ENCODE measurements at places on chromosomes 5 and 9. TPM values are rescaled to one million over a fixed set of nuclear protein-coding genes. Genes with fewer than 3 reads are reported as not detected.

DNA sequence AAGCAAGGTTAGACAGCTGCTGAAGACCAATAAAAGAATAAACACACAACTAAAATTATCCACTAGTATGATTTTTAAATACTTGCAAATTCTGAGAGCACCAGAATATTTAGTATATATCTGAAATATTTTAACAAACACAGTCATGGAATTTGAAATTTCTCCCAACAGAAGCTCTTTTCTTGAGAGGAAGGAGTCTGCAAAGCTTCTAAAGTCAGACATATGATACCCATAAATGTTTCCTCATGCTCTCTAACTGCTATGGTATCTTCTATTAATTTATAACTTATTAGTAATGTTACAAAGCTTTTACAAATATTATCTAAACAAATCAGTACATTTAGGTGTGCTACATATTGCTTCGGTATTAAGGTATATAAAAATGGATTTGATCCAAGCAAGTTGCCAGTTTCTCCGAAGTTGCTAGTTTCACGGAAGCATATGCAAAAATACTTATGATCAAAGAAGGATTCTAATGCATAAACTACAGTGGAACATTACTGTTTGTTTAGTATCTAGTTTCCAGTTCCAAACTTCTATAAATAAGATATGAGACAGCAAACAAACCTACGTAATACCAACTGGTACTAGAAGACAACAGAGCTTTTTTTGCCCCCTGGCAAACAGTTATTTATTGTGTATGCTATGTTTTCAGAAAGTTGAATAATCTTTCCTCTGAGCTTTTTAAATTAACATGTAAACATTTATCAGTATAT is 22.0 kb downstream of the FNIP1 start:
- DNase-seq = no peak

GRCh38 chr5:115758356-115758755 is 58.1 kb downstream of the CDO1 start:
- no peak for DNase-seq

DNA sequence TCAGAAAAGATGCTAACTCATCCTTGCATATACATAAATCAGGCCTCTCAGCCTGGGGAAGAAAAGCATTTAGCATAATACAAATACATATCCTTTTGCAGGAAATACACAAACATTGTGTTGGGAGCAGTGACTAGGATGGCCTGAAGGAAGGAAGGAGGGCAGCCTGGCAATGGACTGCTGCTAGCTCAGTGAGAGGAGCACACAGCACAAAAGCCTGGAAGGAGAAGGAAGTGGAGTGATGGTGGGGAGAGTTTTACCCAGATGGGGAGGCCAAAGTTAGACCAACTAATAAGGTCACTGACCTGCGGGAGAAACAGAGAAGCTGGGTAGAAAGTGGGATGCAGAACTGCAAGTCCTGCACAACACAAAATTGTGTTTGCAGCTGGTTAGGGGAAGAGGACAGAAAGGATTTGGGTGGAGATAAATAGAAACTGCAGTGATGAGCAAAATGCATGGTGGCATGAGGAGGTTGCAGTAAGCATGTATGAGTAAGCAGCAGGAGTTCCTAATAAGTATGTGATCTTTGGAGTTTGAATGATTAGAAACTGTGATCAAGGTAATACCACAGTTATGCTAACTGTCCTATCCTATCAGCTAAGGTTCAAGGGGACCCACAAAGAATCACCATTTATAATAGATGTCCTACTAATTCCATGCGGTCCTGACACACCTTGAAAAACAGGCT is 39.5 kb downstream of the SEMA6A start:
- no peak for DNase-seq

DNA sequence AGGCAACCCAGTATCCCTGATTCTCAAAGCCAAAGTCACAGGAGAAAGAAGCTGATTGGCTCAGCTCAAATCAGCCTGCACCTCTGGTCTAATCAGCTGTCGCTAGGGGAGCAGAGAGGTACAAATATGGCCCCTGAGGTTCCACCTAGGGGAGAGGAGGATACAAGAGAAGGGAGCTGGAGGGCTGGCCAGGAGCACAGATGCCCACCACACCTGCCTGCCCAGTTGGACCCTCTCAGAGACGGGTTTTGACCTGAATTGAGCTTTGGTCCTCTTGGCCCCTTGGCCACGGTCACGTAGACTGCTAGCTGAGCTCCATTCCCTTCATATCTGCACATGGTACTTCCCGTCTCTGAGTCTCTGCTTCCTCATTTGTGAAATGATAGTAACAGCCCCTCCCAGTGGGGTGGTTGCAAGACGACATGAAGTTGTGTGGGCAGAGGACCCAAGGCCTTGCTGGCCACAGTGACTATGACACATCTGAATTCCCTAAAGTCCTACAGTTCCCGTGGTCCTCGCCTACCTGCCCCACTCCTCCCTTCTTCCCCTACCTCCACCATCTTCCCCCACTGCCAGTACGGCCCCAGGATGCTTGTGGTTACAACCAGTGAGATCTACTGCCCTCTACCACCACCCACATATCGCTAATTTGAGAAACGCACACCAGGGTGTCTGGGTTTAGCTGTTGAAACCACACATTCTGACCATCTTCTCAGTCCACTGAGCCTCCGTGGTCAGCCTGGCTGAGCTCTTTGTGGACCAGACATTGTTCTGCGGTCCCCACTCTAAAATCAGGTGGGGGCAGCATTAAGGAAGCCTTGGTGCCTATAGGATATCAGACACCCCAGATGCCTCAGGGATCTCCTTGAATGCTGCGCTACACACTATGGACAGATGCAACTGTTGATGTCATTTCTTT is 60.3 kb upstream of the NEK6 start:
- no peak for DNase-seq

DNA sequence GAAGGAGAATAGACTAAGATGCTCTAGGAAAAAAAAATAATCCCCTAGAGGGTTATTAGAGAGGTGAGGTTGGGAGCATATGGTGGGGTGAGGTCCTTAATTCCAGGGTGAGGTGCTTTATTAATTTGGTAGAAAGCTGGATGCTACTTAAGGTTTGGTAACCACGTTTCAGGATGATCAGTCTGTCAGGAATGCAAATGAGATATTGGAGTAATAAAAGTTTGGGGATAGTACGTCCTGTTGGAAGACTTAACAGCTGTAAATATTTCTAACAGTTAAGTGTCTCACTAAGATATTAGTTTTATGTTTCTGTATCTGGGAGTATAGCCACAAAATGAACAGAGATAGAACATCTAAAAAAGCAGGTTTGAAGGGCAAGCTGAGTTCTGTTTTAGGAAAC is 578.9 kb downstream of the CETN3 start:
- DNase-seq = no peak

DNA sequence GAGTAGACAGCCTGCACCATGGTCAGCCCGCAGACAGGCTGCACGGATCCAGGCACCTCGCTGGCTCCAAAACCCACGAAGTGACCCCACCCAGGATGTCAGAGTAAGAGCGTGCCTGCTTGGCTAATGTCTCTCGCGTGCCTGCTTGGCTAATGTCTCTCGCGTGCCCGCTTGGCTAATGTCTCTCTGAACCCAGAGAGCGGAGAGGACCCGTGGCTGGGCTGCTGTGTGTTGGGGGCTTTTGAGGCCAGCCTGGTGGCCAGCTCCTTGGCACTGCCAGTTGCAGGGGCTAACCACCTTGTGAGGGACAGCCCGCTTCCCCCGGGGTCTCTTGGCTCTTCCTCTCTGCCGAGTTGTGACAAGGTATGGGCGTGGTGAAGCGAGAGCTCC is 8.9 kb upstream of the RXRA start:
- no peak for DNase-seq

DNA sequence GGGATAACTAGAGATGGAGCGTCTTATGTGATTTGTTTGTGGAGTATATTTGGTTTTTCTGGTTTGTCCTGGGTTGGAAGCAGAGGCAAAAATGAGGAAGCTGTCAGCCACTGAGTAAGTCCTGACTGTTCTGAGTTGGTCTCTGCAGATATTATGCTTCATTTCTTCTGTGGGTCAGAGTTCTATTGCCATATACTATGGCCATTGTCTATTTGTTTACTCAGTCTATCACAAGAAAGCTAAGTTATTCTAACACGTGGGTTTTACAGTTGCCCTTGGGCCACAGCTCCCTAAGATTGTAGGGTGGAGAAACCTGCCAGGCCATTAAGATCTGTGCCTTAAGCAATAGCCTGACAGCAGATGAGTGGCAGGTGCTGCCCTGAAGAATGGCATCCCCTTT is 3.0 kb upstream of the CTSV start:
- DNase-seq = no peak

GRCh38 chr5:31479706-31480105 is 52.2 kb downstream of the DROSHA start:
- DNase-seq = no peak

- DNase-seq = peak; percentile 3
Measured at GRCh38 chr5:92518318-92518904, 1062.6 kb downstream of the NR2F1-AS1 start.

DNA sequence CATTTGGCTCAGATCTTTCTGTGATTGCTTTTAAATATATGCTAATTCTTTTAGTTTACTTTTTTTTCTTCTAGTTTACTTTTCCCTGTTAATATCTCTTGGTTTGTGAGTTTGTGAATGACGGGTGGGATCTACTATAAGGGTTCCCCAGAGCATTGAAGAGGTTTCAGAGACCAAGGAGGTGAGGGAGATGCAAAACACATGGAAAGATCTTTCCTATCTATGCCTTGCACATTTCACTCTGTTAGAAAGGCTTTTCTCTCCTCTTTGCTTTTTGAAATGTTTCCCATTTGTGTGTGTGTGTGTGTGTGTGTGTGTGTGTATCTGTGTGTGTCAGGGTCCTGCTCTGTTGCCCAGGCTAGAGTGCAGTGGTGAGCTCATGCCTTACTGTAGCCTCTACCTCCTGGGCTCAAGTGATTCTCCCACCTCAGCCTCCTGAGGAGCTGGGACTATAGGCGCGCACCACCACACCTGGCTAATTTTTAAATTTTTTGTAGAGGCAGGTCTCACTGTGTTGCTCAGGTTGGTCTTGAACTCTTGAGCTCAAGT is 50.7 kb downstream of the CNTLN start:
- no peak for DNase-seq

DNA sequence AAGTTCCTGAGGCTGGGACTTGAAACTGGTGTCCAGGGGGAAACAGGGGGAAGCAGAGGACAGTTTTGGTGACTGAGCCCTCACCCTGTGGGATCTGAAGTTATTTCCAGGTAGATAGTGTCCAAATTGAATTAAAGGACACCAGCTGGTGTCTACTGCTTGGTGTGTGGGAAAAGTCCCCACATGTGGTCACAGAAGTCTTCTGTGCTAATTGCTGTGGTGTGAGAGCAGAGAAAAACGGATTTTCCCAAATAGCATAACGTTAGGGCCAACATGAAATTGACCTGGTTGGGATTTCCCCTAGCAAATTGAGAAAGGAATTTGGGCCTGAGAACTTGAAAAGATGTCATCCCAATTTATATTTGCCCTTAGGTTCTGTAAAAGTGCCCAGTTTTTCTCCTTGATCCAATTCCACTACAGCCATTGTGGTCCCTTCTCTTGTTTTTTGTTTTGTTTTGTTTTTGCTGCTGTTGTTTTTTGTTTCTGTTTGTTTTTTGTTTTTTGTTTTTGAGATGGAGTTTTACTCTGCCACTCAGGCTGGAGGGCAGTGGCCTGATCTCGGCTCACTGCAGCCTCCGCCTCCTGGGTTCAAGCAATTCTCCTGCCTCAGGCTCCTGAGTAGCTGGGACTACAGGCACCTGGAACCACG is 5.6 kb upstream of the STARD4 start:
- no peak for DNase-seq

DNA sequence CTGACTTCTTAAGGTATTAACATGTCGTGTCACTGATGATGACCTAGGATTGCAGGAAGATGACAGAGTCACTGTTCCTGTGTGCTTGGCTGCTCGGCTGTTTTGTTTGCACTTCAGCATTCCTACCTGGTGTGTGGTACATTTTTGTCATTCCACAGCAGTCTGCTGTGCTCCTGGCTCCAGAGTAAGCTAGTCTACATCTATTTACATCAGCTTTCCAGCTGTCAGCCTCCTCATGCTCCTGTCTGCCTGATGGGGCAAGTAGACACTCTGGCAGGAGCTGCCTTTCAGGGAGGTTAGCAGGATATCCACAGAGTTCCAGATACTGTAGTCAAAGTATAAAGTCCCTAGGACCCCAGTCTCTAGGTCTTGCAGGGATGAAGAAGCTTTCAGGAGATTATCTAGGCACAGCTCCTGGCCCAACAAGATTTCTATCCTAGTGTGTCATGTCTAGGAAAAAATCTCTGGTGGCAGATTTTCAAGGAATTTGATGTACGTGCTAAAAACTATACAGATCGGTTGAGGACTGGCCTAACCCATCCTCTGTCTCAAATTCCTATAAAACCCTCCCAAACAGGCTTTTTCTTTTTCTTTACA is 28.4 kb downstream of the RUSC2 start:
- DNase-seq = peak; percentile 63

DNA sequence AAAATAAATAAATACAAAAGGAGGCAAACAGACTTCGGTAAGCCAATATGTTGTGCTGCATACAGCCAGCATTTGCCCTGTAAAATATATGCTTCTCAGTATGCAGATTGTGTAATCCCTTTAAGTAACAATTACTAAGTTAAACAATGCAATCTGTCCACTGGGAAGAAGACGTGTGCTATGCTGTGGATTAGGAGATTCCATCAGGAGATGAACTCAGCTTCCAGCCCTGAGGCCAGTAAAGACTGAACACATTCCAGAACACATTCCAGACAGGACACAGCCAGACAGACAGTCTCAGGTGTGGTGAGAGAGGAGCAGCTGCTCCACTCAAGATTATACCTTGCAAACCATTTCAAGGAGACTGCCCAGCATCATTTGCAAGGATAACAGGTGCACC is 97.8 kb downstream of the MPDZ start:
- no peak for DNase-seq

The STKLD1 gene
- polyA plus RNA-seq = 4.3 TPM

The C1QTNF3 gene
- polyA plus RNA-seq = 72.3 TPM

The KLF4 gene
- polyA plus RNA-seq = 8.7 TPM

The GPR150 gene
- not detected for polyA plus RNA-seq

The PCDHA1 gene
- 0.09 TPM for polyA plus RNA-seq

The CCL27 gene
- 0.59 TPM for polyA plus RNA-seq

The IL3 gene
- polyA plus RNA-seq = not detected

The MCTP1 gene
- 6.2 TPM for polyA plus RNA-seq
